Activated CD8-positive, alpha-beta memory T cell treated with anti-CD3 and anti-CD28 coated beads for 1 hour (primary cell): ENCODE measurements at places on chromosomes 11 and 22.

- no peak for DNase-seq
Observed at GRCh38 chr22:44595841-44596341, 97.9 kb upstream of the RTL6 start.

DNA sequence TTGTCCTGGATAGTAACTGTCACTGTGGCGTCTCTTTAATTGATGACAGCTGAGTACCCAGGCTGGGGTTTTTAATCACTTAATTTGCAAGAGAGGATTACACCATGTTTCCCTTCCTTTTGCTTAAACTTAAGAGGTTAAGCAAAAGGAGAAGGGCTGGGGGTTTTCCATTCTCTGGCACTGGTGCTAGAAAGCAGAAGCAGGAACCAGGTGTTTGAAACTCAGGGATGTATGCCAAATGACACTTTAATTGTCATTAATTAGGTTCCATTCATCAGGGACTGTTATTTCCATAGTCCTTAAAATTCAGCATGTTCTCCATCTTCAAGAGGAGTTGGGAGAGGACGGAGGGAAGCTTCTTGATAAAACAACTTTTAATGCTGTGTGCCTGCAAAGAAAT lies 746.2 kb downstream of the NELL1 start:
- DNase-seq, result no peak

- no peak for DNase-seq
Observed at GRCh38 chr11:44610186-44610955, 44.9 kb downstream of the CD82 start.

DNA sequence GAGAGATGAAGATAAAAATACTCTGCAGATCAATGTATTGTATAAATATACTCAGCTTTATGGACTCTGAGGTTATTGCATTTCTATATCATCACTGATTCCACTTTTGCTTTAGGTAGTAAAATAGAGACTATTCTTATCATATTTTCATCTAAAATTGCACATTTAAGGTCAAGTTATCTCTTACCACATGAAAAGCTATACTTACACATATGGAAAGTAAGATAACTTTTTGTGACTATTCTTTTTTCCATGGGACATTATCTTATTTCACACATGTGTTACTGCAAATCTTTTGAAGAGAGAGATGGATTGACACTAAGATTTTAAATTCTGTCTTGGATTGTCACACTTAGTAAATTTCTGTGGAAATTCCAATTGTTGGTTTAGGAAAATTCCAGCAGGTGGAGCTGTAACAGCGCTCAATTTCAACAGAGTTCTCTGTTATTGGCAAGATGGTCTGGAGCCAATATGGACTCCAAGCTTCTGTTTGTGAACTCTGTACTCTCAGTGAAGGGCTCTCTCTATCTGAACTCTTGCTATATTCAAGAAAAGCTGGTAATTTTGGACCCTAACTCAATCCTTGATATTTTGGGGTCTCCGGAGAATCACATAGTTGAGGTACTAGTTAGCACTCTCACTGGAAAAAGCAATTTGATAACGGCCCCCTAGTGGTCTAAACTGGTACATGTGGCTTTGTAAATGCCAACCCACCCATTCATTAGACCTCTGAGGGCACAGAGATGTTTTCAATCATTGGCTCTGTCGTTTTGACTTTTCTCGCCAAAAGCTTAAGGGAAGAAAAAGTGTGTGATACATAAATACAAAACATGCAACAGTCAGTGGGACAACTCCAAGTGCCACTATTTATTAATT lies 429.7 kb downstream of the ETS1 start:
- DNase-seq, result peak; percentile 10

- DNase-seq, result no peak
Observed at GRCh38 chr22:29443452-29443851, 5.1 kb downstream of the RFPL1 start.

DNA sequence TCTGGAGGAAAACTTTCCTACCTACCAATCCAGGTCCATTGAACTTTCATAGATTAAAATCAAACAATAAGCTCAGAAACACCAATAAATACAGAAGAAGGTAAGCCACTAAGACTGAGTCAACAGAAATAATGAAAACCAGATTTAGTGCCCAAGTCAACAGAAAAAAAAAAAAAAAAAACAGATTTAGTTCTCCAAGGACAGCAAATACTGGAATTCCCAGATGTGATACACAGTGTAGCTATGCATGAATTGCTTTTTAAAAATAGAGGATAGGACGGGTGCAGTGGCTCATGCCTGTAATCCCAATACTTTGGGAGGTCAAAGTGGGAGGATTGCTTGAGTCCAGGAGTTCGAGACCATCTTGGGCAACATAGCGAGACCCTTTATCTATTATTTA lies 15.7 kb downstream of the DMC1 start:
- DNase-seq, result no peak

DNA sequence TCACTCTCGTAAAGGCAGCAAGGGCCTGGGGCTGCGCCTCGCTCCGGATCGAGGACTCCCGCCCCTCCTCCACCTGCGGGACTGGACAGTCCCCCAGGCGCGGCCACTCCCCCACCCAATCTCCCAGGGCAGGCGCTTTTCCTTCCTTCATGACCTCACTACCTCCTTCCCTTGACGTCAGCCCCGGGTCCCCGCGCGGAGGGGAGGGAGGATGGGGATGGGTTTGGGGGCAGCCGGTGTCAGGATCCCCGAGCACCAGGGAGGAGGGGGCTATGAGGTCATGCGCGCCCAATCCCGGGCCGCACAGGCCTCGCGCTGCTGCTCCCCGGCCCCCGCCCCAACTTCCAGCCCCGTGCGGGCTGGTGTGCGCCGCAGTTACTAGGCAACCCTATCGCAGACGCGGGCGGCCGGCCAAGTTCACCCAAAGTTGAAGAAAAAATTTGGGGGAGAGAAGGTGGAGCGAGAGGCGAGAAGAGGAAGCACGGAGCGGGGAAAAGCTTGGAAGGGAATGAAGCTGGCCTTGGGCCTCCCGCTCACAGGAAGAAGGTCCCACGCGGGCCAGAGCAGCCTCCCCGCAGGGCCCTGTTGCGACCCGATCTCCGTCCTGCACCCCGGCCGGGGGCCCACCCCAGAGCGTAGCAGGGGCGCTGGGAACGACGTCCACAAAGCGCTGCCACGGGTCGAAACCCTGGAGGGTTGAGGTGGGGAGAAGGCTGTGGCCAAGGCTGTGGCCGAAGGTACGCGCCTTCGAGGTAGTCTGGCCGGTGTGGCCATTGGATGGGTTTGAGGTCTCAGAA lies 8.3 kb downstream of the WT1 start:
- no peak for DNase-seq

- no peak for DNase-seq
Observed at GRCh38 chr11:96145163-96145585, 197.8 kb downstream of the MAML2 start.

GRCh38 chr11:18706330-18707243 lies 8.0 kb downstream of the TMEM86A start:
- no peak for DNase-seq

GRCh38 chr11:59069087-59069486 lies 17.0 kb upstream of the GLYATL1B start:
- no peak for DNase-seq

DNA sequence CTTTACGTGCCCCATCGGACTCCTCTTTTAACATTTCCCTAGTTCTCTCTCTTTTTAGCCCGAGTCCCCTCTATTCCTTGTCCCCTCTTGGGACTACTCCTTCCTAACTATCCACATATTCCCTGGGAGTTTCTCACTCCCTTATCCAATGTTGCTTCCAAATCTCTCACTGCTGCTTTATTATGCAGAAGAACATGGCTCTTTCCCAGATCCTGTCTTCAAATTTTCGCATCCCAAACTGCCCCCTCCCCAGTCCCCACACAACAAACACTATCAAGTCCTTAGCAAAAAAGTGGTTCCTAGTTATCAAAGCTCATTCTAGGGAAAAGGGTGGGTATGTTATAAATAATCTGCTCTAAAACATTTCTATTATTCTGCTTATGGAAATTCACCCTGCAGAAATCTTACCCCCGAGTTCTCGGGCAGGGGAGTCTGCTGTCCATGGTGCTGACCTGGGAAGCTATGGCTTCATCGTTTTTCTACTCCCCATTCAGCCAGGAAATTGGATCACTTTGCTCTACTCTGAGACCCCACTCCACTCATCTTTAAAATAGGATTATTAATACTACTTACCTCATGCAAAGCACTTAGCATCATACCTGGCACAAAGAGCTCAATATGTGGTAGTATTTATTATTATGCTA lies 393.5 kb downstream of the BUD13 start:
- DNase-seq, result no peak
